ENCODE measurements at places on chromosomes 2 and 18.

DNA sequence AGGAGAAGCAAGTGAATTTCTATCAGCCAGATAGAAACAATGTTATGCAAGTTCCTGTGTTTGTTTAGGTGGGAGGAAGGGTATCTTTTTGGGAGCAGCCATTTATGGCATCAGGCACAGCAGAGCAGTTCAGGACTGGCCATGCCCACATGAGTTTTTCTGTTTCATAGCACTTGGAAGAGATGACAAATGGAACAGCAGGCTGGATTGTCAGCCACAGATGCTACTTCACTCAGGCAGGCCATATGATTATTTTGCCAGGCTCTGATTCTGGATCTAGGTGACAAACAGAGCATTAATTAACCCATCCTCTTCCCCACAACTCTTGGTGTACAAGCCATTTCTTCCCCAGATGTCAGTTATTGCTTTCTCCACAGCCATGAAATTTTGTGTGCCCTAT is 63.8 kb downstream of the GALNT13 start:
- no peak for DNase-seq

- no peak for DNase-seq
These were observed 40.6 kb upstream of the CSRNP3 start for GRCh38 chr2:165428926-165429325.

- no peak for DNase-seq
These were observed 740.3 kb upstream of the RAB6C start for GRCh38 chr2:129239141-129239540.

- DNase-seq, result no peak
These were observed 166.9 kb downstream of the SOCS6 start for GRCh38 chr18:70455731-70456130.

DNA sequence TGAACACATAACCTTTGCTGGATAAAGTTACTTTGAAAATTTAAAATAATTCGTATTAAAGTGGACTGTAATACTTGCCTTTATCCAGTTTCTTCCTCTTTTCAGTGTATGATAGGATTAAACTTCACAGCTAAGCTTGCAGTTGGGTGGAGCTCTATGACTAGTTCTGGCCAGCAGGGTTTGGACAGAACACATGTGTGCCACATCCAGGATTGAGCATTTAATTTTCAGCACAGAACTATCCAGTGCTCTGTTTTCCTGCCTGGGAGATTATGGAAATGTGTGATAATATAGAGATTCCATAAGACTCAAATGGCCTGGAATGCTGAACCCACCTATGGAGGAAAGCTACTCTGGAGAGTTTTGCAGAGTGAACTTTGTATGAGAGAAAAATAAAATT is 200.2 kb downstream of the OSR1 start:
- DNase-seq, result no peak

GRCh38 chr2:111930875-111931274 is 32.5 kb downstream of the MERTK start:
- no peak for DNase-seq

DNA sequence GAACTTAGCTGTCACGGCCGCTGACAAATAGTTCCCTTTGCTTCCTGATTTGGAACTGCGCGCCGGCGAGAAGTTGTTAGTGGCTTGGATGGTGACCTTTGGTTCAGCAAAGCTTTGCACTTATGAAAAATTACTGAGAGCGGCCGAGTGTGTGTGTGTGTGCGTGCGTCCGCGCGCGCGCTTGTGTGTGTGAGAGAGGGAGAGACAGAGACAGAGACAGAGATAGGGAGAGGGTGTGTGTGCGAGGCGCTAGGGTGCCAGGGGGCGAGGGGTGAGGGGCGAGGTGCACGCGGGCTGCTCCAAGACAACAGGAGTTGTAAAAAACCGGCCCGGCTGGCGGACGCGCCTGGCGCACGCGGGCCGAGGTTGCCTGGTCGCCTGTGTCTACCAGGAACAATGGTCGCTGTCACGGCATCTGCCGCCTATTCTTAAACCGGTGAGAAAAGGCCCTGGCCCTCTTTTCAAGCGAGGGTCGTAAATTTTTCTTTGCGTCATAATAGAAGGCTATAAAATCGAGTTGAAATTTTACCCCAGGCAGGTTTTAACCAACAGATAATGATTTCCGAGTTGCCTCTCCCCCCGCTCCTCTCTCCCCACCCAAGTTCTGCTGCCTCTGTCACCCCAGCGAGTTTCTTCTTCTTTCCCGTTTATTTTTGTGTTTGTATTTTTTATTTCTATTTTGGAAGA is 535 bp downstream of the HOXD3 start:
- no peak for DNase-seq

GRCh38 chr2:109311771-109312170 is 182.8 kb downstream of the SH3RF3 start:
- no peak for DNase-seq

- no peak for DNase-seq
These were observed 32.8 kb downstream of the MSH6 start for GRCh38 chr2:47815764-47816163.

GRCh38 chr18:74544898-74545297 is 10.6 kb downstream of the CNDP1 start:
- DNase-seq, result no peak

DNA sequence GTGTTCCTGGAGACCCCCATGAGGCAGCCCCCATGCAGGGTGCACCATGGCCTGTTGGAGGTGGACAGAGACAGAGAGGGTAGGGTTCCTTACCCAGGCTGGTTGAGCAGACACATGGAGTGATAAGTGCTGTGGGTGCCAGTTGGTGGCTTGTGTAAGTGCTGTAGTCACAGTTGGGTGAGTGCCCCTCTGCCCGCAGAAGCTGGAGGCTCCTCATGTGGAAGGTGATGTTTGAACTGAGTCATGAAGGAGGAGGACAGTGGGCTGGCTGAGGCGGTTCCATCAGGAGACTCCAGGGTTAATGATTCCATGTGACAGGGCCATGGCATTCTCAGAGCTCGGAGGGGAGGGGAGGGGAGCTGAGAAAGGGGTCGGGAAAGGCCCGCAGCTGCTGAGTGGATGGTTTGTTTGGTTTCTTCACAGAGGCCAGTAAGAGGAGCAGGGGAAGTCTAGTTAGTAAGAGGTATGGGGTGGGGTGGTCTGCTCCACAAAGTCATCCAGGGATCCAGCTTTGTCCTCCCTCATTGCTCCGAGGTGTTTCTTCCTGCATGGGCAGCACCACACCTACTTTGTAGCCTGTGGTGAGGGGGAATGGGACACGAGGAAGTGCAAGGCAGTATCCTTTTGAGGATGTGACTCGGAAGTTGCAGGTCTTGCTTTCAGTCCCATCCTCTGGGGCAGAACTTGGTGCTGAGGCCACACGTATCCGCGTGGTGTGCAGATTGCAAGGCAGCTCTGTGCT is 13.6 kb downstream of the IMPA2 start:
- DNase-seq, result no peak

DNA sequence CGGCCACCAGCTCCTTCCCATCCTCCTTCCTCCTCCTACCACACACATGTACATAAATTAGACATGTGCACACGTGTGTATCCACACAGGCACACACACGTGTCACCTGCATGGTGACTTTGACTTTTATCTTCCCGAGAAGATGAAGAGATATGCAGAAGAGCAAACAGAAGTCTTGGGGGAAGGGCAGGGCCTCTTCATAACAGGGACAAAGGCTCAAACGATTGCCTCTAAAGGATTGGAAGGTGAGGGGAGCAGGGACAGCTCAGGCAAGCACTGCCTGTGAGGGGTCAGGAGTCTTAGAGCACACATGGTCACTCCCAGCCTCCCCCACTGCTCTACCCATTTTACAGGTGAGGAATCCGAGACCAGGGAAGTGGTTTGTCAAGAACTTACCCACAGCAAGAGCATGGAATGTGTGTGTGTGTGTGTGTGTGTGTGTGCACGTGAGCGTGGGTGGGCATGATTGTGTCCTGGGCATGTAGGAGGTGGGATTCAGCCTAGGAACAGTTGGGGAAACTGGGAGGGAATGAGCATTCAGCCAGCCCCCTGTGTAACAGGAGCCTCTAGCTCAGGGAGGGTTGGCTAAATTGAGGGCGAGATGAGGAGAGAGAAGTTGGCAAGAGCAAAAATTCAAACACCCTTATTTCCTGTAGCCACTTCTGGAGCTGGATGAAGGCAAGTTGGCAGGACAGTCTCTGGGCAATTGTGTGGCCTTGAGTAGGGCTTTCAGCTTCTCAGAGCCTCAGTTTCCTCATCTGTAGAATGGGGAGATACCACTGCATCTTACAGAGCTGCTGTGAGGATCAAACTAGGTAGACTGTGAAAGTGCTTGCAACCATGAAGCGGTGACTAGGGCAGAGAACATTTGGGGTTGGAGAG is 24.2 kb downstream of the CIB4 start:
- no peak for DNase-seq

DNA sequence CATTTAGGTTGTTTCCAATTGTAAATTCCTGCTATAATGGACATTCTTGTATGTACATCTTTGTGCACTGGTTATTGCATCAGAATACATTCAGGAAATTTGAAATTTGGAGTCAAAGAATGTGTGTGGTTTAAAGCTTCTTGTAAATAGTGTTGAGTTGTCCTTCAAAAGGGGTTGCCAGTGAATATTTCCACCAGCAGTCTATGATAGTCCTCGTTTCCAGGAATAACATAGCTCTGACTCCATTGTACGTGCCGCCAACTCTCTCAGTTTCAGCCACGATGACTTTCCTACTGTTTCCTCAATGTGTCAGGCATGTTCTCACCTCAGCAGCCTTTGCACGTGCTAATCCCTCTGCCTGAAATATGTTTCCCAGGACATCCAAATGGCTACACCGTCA is 10.9 kb upstream of the HS6ST1 start:
- no peak for DNase-seq

DNA sequence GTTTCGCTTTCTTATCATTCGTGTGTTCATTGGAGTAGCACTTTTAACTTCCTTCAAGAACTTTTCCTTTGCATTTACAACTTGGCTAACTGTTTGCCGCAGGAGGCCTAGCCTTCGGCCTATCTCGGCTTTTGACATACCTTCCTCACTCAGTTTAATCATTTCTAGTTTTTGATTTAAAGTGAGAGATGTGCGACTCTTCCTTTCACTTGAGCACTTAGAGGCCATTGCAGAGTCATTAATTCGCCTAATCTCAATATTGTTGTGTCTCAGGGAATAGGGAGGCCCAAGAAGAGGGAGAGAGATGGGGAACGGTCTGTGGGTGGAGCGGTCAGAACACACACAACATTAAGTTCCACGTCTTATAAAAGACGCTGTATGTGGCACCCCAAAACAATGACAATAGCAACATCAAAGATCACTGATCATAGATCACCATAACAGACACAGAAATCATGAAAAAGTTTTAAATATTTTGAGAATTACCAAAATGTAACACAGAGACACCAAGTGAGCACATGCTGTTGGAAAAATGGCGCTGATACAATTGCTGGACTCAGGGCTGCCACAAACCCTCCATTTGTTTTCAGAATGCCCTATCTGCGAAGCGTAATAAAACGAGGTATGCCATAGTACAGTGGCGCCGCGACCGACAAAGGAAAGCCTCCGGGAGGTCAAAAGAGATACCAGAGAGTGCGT is 553 bp downstream of the TIGD1 start:
- DNase-seq, result no peak

DNA sequence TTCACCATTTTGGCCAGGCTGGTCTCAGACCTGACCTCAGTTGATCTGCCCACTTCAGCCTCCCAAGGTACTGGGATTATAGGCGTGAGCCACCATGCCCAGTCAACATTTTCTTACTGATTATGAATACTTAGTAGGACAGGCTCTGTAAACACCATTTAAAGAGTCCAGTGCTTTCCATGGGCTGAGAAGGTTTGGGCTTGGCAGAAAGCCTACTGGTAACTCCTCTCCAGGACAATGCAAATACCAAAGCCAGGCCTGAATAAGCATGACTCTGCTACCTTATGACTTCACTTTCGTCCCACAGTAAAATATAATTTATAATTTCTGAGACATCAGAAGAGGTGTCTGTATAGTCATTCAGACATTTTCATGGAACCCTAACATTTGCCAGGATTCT is 60.2 kb upstream of the FAM117B start:
- DNase-seq, result no peak

Data from mucosa of gallbladder (tissue), 1 donor.